ENCODE measurements at places on chromosomes 2 and 18.

- DNase-seq, result no peak
Measured at GRCh38 chr2:69184224-69184623, 171.2 kb downstream of the ANTXR1 start.

DNA sequence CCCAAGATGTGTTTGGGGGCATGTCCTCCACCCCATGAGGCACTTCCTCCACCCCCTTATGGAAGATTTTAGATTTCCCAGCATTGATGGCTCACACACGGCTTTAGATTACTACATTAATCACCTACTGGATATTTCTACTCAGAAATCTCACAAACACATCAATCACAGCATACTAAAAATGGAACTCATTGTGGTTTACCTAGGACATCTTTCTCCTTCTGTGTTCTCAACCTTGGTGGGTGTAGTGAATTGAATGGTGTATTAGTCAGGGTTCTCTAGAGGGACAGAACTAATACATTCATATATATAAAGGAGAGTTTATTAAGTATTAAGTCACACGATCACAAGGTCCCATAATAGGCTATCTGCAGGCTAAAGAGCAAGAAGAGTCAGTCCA is 82.1 kb upstream of the CYRIA start:
- no peak for DNase-seq

- DNase-seq, result no peak
Measured at GRCh38 chr2:58042486-58042970, 4.1 kb upstream of the VRK2 start.

DNA sequence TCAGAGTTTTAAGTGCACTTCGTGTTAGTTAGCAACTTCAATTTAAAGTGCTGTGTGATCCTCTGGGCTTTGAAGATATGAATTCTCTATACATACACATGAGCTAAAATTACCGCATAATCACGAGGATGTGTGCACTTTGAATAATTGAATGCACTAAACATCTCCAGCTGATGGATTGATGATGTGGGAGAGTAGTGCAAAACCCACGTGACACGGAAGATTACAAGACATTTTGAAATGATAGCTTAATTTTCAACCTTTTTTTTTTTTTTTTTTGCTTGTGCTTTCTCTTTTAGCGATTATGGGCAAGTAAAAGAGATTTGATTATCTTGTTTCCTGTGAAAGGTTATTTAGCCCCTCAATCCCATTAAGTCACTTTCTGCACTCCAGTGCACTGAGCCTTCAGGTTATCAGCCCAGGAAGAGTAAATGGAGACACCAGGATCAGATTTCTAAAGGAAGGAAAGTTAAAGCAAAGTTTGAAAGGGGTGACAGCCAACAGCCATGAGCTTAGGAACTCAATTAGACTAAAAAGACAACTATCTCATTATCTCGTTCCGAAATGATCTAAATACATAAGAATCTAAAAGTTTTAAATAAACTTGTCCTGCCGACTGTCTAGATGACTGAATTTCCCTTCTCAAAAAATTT is 81.6 kb downstream of the CDK15 start:
- no peak for DNase-seq

DNA sequence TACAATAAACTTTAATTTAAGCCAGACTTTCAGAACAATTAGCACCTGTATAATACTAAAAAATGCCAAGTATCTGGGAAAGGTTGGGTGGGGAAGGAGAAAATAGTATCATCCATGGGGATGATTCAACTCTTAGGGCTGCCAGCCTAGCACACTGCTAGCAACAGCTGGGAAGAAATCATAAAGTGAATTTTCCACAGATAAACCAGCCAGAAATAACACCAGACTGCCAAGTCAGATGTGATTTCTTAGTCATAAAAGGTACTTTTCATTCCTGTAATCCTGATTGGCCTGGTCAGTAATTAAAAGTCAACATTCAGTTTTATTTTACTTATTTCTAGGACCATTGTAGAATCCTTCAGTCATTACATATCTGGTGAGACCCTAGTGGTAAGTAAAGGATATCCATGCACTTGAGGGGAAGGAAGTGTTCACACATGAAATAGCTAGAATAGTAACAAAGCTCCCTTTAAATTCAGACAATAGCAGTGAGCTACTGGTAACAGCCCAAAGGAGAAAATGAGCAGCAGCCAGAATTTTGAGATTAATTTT is 59.4 kb downstream of the LIMS1 start:
- no peak for DNase-seq

GRCh38 chr18:22705328-22705727 is 227.8 kb upstream of the RBBP8 start:
- DNase-seq, result no peak

- no peak for DNase-seq
Measured at GRCh38 chr2:102618452-102619413, 620 bp upstream of the SLC9A2 start.

GRCh38 chr18:7023581-7023980 is 94.0 kb downstream of the LAMA1 start:
- no peak for DNase-seq

DNA sequence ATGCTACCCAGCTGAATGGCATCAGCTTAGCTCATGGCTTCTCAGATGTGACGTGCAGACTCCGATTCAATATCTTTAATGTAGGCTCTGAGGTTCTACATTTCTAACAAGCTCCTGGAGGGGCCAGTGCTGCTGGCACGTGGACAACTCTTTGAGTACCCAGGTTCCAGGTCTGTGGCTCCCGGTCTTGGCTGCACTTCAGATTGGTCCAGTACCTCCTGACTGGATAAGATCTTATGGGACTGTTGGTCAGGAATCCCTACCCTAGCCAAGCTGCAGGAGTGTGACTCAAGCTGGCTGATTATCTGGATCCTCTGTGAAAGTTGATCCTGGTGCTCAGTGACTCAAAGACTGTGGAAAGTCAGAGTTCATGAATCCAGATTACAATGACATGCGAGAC is 222.1 kb downstream of the ANKRD30B start:
- DNase-seq, result no peak

GRCh38 chr2:182197529-182197928 is 211.9 kb downstream of the PPP1R1C start:
- DNase-seq, result no peak

- no peak for DNase-seq
Measured at GRCh38 chr2:240586919-240587800, 626 bp downstream of the CAPN10 start.

- no peak for DNase-seq
Measured at GRCh38 chr2:2914252-2914651, 463.4 kb downstream of the EIPR1 start.

GRCh38 chr2:31253356-31254131 is 19.6 kb downstream of the EHD3 start:
- DNase-seq, result no peak

DNA sequence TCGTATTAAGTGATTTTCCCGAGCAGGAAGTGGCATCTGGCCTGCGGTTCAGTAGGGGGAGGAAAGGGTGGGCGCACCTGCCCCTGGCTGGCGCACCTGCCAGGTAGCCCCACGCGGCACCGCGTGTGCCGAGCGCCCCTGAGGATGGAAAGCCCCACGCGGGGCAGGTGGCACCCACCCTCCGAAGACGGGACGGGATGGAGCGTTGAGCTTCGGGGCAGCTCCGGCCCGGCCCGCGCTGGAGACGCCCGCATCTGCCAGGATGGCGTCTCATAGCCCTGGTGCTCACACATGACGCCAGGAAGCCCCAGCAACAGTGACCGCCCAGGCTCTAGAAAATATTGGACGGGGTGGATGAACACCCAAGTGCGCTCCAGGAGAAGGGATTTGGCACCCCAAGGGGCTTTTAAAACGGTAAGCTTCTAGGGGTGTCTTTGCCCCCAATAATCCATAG is 2.5 kb upstream of the NFATC1 start:
- DNase-seq, result peak; percentile 70

DNA sequence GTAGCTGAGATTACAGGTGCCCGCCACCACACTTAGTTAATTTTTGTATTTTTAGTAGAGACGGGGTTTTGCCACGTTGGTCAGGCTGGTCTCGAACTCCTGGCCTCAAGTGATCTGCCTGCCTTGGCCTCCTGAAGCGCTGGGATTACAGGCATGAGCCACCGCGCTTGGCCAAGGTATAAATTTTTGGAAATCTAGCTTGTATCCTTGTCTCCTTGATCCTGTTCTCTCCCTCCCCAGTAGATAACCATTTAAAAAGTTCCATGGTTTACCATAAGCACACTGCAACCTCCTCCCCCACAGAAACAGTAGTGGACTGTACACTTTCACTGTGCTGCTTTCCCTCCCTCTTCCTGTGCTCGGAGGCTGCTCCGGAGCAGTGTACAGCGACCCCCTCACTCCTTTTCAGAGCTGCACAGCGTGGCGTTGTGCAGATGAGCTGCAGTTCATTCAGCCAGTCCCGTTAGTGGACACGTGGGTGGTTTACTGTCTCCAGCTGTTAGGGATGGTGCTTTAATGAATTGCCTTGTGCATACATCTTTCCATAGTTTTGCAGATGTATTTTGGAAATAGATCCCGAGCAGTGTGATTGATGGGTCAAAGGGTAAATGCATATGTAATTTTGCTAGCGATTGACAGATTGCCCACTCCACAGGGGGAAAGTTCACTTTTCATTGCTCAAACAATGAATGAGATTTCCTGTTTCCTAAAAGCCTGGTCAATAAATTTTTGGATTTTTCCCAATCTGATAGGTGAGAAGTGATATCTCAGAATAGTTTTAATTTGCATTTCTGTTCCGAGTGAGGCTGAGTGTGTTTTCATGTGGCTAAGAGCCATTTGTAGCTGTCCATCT is 14.8 kb downstream of the ASB1 start:
- no peak for DNase-seq

GRCh38 chr2:140481136-140481535 is 1649.7 kb downstream of the LRP1B start:
- DNase-seq, result no peak

GRCh38 chr18:75214332-75214690 is 3.7 kb downstream of the TSHZ1 start:
- no peak for DNase-seq

DNA sequence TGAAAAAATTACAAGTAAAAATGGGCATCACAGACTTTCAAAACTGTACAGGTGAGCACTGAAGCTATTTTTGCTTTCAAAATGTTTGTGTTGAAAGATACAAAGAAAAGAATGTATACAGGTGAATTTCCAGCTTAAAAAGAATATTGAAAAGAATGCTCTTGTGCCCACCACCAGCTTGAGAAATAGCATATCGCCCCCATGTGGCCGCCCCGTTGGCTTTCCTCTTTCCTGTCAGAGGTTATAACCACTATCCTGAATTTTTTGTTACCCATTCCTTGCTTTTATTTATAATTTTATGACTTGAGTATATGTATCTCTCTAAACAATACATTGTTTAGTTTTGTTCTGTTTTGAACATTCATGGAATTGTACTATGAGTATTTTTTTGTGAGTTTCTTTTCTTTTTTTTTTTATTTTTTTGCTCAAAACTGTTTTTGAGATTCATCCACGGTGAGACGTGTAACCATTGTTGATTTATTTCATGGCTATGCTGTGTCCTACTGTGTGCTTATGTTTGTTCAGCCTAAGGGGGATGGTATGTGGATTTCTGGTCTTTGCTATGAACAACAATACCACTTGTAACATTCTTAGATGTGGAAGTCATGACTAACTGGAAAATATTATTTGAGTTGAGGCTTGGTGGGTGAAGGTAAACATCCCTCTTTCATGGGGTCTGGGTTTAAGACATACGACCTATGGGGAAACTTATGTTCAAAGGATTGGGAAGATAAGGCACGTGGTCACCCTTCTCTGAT is 11.6 kb downstream of the TRPM8 start:
- no peak for DNase-seq

DNA sequence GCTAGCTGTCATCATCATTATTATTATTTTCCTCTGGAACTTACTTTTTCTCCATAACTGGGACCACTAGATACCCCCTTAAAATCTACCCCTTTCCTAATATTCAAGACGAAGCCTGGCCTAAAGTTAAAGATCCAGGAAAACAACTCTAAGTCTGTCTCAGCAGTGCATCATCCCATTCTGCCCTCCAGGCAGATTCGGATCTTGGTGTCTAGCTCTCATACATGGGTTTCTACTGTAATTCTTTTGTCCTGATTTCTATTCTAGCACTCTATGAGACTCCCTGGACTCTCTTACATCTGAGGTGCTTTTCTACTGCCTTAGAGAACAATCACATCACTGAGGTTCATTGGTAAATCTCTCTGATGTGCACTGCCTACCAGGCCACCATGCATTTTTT is 35.5 kb downstream of the MAP2 start:
- DNase-seq, result no peak

GRCh38 chr2:101679801-101680487 is 17.6 kb upstream of the MAP4K4 start:
- no peak for DNase-seq

GRCh38 chr2:120820263-120820952 is 84.7 kb downstream of the GLI2 start:
- DNase-seq, result peak; percentile 90

GRCh38 chr2:209472112-209472832 is 48.4 kb downstream of the MAP2 start:
- no peak for DNase-seq
